ENCODE measurements at places on chromosomes 1 and 21.
A peak's percentile ranks its signal among the peaks of the same experiment; 100 is the strongest.

GRCh38 chr21:14086553-14086952 is 124.2 kb downstream of the LIPI start:
- DNase-seq, result no peak

- no peak for DNase-seq
These were observed 118.3 kb upstream of the USP24 start for GRCh38 chr1:55333461-55333860.

GRCh38 chr1:224733027-224733911 is 117.2 kb downstream of the CNIH3 start:
- DNase-seq, result peak; percentile 50

DNA sequence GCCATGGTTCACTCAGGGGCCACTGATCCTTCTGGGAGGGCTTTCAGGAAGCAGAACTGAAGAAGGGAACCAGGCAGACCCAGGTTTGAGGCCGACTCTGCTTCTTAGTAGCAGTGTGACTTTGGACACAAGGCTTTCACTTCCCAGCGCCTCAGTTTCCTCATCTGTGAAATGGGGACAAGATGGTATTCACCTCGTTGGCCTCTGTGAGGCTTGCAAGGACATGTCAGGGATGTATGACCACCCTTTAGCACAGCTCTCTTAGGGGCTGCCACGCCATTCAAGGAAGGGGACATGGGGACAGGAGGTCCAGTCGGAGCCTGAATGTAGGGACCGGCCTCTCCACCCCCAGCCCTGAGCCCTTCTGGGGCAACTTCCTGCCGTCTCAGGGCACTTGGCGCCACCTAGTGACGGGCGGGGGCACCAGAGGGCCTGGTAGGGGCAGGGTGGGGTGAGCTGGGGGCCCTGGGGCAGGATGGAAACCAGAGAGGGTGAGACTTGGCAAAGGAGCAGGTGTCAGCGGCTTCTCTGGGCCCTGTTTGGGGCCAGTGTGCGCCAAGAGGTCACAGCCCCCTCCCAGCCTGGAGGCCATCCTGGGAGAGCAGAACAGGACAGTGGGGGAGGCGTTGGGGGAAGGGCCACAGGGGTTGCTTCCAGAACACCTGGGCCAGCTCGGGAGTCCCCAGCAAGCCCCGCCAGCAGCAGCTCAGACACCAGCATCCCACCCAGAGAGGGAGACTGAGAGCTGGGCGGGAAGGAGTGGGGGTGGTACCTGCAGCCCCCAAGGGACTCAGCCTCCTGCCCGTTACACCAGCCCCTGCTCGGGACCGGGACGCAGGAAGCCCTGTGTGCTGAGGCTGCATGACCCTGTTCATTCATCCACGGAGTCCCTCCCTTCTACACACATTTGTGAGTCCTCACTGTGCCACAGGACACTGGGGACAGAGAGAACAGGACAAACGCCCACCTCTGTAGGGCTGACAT is 102.5 kb upstream of the TARDBP start:
- no peak for DNase-seq

DNA sequence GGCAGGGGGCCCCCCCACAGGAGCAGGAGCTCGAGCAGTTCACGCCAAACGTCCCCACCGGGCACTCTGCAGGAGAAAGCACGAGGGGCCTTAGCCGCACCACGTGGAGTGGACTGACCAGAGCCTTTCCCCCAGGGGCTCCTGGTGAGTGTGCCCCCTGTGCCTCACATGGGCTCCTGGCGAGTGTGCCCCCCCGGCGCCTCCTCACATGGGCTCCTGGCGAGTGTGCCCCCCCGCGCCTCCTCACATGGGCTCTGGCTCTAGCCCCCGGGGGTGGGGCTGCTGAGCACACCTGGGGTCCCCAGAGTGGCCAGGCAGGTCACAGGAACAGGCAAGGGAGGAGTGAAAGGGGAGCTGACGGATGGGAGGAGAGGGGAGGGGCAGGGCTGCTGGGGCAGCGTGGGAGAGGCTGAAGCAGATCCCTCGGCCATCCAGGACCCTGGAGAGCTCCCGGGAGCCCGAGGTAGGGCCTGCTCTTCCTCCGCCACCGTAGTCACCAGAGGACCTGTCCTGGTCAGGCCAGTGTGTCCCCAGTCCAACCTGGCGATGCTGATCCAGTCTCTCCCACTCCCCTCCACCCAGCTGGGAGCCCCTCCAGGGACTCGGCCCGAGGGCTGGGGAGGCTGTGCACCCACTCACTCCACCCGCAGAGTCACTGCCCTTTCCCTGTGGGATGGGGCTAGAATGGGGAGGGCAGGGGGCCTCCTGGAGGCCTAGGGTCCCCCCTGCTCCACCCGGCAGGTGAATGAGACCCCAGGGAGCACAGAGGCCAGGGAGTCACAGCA is 47.6 kb downstream of the ARHGEF16 start:
- peak; percentile 74 for DNase-seq

GRCh38 chr1:100799548-100799947 is 80.0 kb downstream of the VCAM1 start:
- DNase-seq, result no peak

DNA sequence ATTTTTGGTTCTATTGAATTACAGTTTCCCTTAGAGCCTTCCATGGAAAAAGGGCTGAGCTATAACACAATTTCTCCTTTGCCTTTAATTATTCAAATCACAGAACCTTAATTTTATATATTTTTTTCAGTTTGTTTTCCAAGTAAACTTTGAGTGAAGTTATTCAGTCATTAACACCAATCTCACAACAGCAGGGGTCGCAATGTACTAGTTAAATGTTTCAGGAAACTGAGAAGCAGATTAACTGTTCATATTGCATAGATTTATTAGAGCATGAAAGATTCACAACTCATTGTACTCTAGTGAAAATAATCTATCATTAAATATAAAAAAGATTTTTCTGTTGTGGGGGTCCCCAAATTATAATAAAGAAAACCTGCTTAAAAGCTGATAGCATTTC is 64.1 kb downstream of the KIFAP3 start:
- no peak for DNase-seq
